EL (cell line): ENCODE measurements at places on chromosomes 1 and 21.

GRCh38 chr1:99737016-99737415 is 29.4 kb downstream of the FRRS1 start:
- peak; percentile 69 for DNase-seq

- no peak for DNase-seq
Observed at GRCh38 chr1:15758343-15758931, at the start of gene FBLIM1. Gene FBLIM1 (plus strand): TSS chr1:15758795. CDS start chr1:15764984, 6,189 bp downstream.

GRCh38 chr1:161158316-161159010 is 837 bp upstream of the USP21 start:
- DNase-seq = no peak

GRCh38 chr1:18820791-18821641 is 38.4 kb downstream of the TAS1R2 start:
- DNase-seq = peak; percentile 66

DNA sequence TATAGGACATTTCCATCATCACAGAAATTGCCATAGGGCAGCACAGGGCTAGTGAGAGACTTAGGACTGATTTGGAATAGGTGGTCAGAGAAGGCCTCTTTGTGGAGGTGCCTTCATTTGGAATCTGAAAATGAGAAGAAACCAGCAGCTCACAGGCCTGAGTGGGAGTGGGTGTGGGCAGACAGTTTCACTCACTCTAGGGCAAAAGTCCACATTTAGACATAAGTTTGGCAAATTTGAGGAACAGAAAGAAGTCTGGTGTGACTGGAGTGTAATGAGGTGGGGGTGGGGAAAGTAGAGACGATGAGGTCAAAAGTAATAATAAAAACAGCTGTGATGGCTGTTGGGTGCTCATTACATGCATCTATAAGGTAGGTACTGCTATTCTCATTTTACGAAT is 22.4 kb upstream of the BCAR3 start:
- DNase-seq = no peak

GRCh38 chr1:15212216-15212953 is 34.6 kb upstream of the FHAD1 start:
- no peak for DNase-seq

- peak; percentile 43 for DNase-seq
Observed at GRCh38 chr1:217525773-217526490, 105.0 kb downstream of the GPATCH2 start.

DNA sequence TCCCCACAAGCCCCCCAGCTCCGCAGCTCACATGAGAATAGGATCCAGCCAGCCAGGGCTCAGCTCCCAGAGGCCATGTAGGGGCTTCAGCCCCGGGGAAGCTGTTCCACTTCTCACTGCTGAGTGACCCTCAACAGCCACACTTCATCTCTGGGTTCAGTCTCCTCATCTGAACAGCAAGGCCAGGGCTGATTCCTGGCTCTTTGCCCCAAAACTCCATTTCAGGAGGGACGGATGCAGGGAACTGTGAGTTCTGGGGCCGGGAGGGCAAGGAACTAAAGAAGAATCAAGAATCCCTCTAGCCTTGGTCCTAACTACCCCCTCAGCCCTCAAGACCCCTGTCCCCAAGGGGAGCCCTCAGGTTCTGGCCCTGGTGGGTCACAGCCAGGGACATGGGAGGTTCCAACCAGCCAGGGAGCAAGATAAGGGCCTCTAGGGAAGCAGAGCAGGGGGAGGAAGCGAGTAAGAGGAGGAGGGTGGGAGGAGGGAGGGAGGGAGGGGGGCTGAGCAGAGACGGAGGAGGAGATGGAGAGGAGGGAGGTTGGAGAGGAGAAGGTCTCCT is 13.1 kb downstream of the SDC3 start:
- DNase-seq = no peak

GRCh38 chr1:2595261-2595811 is 8.8 kb downstream of the PRXL2B start:
- no peak for DNase-seq

GRCh38 chr21:26194326-26194725 is 23.8 kb upstream of the APP start:
- DNase-seq = peak; percentile 44

DNA sequence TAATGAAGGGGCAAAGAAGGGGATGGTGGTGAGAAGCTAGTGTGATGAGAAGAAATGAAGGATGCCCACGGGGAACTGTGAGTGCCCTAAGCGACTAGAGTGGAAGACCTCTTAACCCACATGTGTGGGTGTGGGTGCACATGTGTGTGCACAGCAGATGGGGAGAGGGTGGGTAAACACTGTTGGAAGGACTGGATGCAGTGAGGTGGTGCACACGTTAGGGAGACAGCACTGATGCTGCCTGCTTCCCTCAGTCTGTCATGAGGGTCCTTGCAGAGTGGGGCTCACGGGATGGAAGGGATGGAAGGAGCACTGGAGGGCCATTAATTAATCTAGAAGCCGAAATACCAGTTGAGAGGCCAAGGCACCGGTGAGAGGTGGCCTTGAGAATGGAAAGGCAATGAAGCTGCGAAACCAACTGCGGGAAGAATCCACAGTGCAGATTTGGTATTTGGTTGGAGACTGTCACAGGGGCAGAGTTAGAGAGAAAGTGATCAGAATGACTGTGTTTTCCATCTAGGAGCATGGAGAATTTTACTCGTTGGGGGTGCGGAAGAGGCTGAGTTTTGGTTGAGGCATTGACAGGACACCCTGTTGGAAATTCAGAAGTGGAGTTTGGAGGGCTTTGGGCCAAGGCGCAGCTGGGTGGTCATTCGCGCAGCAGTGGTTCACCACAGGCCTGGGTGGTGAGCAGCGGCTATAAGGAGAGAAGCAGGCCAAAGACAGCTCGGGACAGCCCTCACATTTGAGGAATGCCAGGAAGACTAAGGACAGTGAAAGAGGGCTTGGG is 15.8 kb downstream of the RCSD1 start:
- no peak for DNase-seq

DNA sequence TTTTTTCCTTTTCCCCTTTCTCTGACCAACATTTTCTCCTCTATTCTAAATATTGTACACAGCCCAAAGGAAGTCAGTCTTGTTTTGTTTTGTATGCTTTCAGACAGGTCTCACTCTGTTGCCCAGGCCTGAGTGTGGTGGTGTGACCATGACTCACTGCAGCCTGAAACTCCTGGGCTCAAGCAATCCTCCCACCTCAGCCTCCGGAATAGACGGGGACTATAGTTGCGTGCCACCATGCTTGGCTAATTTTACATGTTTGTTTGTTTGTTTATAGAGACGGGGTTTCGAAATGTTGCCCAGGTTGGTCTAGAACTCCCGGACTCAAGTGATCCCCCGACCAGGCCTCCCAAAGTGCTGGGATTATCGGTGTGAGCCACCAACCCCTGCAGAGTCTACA is 72.8 kb downstream of the NRIP1 start:
- DNase-seq = no peak

DNA sequence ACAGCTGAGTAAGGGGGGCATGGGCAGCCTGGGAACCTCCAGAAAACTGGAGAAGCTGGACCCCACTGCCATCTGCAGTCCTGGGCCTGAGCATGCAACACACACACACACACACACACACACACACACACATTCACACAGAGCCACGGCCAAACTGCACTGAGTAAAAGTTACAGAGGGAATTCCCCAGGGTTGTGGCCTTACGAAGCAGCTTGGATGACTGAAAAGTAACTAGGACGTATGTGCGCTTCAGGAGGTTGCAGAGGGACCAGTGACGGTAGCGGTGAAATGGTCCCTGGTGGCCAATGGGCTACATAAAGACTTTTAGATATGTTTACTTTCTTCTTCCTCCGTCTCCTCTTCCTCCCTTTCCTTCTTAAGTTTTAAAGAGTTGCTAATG is 232.5 kb upstream of the TMEM51 start:
- DNase-seq = no peak

- DNase-seq = no peak
Observed at GRCh38 chr1:245972476-245972875, 534.6 kb downstream of the SMYD3 start.

GRCh38 chr1:153527683-153528040 is 8.1 kb downstream of the S100A6 start:
- DNase-seq = no peak

DNA sequence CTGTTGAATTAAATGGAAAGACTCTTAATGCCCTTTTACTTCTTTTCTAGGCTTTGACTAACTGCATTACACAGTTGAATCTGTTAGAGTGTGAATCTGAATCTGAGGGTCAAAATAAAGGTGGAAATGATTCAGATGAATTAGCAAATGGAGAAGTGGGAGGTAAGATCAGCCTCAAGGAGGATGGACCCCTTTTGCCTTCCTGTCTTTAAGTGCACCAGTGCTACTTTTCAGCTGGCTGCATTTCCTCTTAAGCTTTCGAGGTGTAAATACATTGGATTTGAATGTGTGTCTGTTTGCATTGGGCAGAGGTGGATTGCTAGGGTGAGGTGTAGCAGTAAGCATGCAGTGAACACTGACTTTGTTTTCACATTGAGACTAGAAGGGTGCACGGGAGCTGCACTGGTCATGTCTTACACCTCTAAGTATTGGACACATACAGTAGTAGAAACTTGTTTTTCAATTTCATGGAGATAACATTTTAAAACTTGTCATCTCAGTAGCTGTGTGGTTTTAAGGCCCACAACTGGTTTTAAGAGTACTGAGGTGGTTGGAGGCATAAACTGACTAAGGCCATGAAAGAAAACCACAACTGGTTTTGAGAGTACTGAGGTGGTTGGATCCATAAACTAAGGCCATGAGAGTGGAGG is 35.4 kb downstream of the MIA3 start:
- no peak for DNase-seq

- no peak for DNase-seq
Observed at GRCh38 chr1:116907351-116907750, 2.4 kb upstream of the PTGFRN start.

GRCh38 chr1:242201090-242201489 is 202.2 kb upstream of the MAP1LC3C start:
- no peak for DNase-seq

GRCh38 chr1:205247130-205247921 is 19.6 kb downstream of the TMCC2 start:
- DNase-seq = no peak

GRCh38 chr1:151763990-151764389 is 694 bp upstream of the MRPL9 start:
- peak; percentile 4 for DNase-seq

- DNase-seq = no peak
Observed at GRCh38 chr1:15083578-15083977, 70.0 kb upstream of the TMEM51 start.

GRCh38 chr1:16073490-16074119 is at the start of gene FAM131C:
Gene FAM131C (minus strand): TSS chr1:16073651. CDS start chr1:16073442, 209 bp downstream.
- DNase-seq = peak; percentile 35

- peak; percentile 98 for DNase-seq
Observed at GRCh38 chr1:203534526-203534925, 40.6 kb downstream of the OPTC start.

- no peak for DNase-seq
Observed at GRCh38 chr1:204409836-204410687, 1.6 kb downstream of the PPP1R15B start.

- no peak for DNase-seq
Observed at GRCh38 chr1:185358957-185359356, 41.9 kb upstream of the IVNS1ABP start.

GRCh38 chr1:2408859-2409276 is 3.5 kb downstream of the PEX10 start:
- DNase-seq = no peak

- DNase-seq = no peak
Observed at GRCh38 chr1:56345831-56346230, 233.5 kb downstream of the PLPP3 start.

- DNase-seq = peak; percentile 13
Observed at GRCh38 chr1:63635681-63636080, 42.5 kb downstream of the PGM1 start.

DNA sequence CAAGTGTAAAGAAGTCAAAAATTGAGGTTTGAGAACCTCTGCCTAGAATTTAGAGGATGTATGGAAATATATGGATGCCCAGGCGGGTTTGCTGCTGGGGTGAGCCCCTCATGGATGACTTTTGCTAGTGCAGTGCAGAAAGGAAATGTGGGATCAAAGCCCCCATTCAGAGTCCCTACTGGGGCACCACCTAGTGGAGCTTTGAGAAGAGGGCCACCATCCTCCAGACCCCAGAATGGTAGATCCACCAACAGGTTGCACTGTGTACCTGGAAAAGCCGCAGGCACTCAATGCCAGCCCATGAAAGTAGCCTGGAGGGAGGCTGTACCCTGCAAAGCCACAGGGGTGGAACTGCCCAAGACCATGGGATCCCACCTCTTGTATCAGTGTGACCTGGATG is 330.7 kb upstream of the DPYD start:
- no peak for DNase-seq

DNA sequence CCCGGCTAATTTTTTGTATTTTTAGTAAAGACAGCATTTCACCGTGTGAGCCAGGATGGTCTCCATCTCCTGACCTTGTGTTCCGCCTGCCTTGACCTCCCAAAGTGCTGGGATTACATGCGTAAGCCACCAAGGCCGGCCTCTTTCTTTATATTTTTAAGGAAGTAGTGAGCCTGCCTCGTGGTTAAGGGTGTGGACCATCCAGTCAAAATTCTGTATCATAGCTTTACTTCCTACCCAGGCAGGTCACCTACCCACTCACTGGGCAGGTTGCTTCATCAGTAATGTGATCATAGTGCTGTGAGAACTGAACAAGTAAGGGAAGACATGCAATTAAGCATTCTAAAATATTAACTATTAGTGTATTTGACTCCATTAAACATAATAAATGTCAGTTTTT is 8.1 kb upstream of the ACOT7 start:
- DNase-seq = no peak

DNA sequence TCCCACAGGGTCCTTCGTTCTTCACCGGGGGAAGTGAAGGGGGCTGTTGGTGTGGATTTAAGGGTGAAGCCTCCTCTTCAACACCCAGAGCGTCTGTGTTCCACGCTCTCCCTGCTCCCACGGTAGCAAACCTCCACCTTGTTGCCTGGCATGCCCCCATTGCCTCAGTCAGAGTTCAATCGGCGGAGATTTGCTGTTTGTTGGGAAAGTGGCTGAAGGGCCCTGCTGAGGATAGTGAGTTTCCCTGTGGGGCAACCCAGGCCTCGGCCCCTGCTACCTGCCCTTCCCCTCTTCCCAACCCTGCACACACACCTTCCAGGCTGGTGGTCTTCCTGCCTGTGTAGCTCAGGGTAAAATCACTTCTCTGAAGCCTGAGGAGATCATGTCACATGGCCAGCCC is 60.5 kb downstream of the TOR1AIP2 start:
- no peak for DNase-seq

- DNase-seq = peak; percentile 11
Observed at GRCh38 chr1:183568176-183569021, 21.9 kb downstream of the NCF2 start.

- peak; percentile 90 for DNase-seq
Observed at GRCh38 chr1:115469703-115470476, 131.8 kb upstream of the NGF start.
